Stimulated activated CD4-positive, alpha-beta T cell treated with anti-CD3 and anti-CD28 coated beads, Interleukin-12 subunit alpha, Interleukin-12 subunit beta, amount 100 ng/mL, for 48 hours (primary cell): ENCODE measurements at places on chromosomes 6 and 20.

GRCh38 chr6:142444881-142445301 lies 143.1 kb downstream of the ADGRG6 start:
- DNase-seq, result no peak

DNA sequence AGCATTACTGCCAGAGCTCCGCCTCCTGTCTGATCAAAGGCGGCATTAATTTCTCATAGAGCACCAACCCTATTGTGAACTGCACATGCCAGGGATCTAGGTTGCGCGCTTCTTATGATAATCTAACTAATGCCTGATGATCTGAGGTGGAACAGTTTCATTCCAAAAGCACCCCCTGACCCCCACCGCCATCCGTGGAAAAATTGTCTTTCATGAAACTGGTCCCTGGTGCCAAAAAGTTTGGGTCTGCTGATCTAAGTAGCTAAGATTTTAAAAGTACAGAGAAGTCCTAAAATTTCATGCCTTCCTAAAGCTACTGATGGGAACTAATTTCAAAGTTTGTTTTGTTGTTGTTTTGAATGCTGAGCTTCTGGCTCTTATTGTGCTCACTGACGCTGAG lies 281.6 kb downstream of the PRL start:
- no peak for DNase-seq

- no peak for DNase-seq
Measured at GRCh38 chr20:40562031-40562430, 127.0 kb downstream of the MAFB start.

DNA sequence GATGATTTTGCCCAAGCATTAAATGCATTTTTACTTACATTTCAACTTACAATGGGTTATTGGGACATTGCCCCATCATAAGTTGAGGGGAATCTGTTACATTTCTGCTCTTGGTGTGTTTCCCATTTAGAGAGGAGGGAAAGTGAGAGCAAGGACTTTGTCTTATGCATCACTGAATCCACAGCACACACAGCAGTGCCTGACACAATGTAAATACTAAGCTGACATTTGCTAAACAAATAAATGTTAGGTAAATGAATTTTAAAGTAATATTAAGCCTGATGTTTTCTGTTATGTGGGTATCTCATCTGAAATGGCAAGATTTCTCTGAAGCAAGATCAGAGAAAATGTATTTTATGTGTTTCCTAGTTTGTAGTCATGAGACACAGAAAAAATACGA lies 143.6 kb upstream of the STXBP5 start:
- no peak for DNase-seq

DNA sequence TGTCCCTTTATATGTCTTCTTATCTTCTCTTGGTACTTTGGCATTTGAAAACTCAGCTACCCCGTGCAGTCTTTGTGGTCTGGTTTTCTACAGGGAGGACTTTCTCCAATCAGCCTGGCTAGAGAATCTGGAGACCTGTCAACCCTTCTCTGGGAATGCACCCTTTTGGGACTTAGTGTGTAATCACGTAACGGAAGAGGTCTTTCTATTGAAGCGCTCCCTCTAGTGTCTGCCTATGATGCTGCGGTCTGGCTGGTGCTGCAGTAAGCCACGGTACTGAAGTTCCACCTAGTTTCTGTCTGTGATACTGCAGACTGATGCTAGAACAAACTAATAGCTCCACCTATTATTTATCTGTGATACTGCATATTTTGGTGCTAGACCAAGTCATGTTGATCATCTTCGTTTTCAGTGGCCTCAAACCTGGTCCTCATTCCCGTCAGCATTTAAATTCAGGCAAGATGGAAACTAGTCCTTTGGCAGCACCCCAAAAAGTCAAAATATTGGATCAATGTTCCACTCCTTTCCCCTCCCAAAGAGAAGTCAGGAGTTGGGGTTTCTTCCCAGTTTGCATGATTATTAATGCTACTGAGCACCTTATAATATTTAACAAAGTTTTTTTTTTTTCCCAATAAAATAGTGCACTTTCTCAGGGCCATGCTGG lies 12.5 kb upstream of the SIRPB2 start:
- peak; percentile 77 for DNase-seq

GRCh38 chr6:70811788-70812187 lies 144.1 kb downstream of the SMAP1 start:
- DNase-seq, result no peak

DNA sequence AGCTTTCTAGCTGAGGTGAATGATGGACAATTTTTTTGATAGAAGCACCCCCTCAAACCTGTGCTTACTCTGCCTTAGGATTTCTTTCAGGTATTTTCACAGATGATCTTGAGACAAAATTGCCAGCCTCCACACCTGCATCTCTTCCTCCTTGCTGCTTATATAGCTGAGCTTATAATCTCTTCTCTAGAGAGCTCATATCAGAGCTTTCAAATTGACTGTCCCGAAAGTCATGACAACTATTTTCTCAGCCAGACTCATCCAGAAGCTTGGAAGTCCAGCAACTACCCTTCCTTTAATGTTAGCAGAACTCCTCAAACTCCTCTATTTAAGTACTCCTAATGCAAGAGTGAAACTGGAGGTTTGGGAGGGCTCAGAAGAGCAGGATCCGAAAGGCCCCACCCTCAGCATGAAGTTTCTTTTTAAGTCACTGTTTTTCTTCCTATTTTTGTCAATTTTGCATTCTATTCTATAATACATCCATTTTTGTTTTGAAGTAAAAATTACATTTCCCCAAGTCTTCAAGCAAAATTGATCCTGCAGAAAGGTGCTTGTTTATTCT lies 12.7 kb downstream of the CGA start:
- DNase-seq, result no peak

- no peak for DNase-seq
Measured at GRCh38 chr6:11491596-11492463, 45.7 kb upstream of the TMEM170B start.

DNA sequence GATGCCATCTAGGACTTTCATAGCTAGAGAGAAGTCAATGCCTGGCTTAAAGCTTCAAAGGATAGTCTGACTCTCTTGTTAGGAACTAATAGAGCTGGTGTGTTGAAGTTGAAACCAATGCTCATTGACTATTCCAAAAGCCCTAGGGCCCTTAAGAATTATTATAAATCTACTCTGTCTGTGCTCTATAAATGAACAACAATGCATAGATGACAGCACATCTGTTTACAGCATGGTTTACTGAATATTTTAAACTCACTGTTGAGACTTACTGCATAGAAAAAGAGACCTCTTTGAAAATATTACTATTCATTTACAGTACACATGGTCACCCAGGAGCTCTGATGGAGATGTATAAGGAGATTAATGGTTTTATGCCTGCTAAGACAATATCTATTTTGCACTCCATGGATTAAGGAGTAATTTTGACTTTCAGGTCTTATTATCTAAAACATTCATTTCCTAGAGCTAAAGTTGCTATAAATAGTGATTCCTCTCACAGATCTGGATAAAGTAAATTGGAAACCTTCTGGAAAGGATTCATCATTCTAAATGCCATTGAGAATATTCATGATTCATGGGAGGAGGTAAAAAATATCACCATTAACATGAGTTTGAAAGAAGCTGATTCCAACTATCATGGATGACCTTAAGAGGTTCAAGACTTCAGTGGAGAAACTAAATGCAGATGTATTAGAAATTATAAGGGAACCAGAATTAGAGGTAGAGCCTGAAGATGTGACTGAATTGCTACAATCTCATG lies 763.5 kb upstream of the MAP3K7 start:
- DNase-seq, result no peak

- DNase-seq, result no peak
Measured at GRCh38 chr20:31406115-31406514, at the start of gene DEFB121. Gene DEFB121, minus strand, starts transcription at chr20:31406215. Its CDS starts 63 bp downstream, at chr20:31406152.

DNA sequence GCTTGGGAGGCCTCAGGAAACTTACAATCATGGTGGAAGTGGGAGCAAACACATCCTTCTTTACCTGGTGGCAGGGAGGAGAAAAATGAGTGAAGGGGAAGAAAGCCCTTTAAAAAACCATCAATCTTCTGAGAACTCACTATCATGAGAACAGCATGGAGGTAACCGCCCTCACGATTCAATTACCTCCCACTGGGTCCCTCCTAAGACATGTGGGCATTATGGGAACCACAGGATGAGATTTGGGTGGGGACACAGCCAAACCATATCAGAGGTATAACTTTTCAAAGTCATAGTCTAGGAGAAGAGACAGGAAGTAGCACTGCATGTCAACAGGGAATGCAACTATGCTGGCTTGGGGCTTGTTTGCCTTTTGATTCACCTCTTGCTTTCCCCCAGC lies 59.9 kb upstream of the DTNBP1 start:
- no peak for DNase-seq

GRCh38 chr20:60913298-60913697 lies 338.8 kb upstream of the CDH4 start:
- no peak for DNase-seq

- no peak for DNase-seq
Measured at GRCh38 chr20:3042625-3043024, 797 bp upstream of the GNRH2 start.

DNA sequence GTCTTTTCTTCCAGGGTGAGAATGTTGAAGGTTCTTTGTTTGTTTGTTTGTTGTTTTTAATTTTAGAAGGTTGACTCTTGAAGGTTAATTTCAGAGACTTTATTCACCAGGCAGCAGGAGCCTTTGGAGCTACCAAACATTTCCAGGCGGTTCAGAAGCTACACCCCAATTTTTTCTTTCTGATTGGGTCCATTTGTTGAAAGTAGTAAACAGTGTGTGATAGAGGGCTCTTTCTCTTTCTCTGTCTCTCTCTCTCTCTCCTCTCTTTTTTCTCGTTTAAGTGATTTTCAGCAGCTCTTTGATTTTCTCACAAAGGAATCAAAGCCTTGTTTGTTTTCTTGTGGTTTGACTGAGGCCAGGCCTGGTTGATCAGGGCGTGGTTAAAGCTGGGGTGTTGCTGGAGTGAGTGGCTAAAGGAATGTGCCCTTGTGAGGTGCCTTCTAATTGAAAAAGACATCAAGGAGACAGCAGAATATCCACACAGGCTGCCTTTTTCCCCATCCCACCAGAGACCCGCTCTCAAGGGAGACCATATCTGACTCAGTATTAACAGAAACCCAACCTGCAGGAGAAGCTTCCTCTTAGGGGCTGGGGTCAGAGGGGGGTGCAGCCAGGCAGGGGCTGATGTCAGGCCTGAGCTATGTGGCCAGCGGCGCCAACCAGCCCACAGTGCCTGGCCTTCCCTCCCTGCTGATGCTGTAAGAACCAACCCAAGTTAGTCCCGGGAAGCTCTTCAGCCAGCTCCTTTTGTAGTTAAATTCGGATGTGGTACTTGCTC lies 40.4 kb upstream of the NAA20 start:
- no peak for DNase-seq

DNA sequence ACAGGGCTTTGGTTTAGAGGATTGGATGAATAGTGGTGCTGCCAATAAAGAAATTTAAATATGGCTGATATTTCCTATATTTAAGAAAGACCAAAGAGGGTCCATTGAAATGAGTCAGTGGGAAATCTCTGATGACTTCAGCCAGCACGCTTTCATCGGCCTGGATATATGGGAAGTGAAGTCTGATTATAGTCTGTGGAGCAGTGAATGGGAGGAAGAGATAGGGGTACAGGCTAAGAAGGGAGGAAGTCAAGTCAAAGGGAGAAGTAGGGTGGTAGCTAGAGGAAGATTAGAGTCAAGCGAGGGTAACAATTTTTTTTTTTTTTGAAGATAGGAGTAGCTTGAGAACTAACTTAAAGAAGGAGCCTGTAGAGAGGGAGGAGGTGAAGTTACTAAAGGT lies 22.7 kb downstream of the SLC16A10 start:
- no peak for DNase-seq

DNA sequence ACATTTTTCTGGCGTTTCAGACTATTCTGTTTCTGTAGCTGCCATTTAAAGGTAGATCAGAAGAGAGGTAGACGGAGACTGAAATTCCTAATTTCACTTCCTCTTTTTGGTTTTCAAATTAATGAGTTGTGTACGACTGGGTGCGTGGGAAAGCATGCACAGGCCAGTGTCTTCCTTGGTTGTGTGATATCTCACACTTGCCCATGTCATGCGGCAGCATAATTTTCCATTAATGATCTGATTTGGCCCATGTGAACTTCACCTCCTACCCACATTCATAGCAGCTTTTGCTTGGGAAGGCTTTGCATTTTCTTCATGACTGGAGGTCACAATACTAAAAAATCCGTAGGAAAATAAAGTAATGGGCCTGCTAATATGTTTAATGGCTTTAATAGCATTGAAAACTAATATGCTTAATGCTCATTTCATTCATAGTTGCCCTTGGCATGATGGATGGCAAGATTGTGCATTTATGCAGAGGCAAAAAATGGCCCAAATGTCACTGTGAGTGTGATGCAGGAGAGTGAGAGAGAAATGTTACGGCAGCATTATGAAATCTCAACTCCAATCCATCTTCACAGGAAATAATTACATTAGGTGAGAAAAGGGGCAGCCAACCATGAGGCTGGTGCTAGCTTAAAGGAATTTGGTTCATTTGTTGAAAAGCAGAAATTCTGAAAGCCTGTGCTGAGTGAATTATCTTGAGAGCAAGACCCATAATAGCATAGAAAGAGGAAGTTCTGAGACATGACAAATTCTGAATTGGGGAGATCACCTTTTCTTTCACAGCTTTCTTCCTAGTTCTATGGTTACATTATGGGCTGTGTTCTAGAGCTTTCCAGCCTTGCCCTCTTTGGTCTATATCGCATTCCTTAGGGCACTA lies 69.0 kb upstream of the UST start:
- no peak for DNase-seq

DNA sequence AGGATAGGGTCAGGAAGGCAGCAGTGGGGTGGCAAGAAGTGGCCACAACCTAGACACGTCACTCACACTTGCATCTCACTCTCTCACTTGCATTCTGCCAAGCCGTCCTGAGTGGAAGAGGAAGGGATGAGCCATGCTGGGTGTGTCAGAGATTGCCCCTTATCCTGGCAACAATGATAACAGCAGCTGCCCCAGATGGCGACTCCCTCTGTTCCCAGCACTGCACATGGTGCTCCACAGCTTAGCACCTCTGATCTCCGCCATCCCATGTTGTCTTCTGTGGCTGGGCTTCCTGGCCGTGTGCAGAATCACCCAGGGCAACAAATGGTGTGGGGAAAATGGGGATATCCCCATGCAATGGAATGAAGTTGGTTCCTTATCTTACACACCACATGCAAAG lies 11.1 kb downstream of the KCNB1 start:
- no peak for DNase-seq

DNA sequence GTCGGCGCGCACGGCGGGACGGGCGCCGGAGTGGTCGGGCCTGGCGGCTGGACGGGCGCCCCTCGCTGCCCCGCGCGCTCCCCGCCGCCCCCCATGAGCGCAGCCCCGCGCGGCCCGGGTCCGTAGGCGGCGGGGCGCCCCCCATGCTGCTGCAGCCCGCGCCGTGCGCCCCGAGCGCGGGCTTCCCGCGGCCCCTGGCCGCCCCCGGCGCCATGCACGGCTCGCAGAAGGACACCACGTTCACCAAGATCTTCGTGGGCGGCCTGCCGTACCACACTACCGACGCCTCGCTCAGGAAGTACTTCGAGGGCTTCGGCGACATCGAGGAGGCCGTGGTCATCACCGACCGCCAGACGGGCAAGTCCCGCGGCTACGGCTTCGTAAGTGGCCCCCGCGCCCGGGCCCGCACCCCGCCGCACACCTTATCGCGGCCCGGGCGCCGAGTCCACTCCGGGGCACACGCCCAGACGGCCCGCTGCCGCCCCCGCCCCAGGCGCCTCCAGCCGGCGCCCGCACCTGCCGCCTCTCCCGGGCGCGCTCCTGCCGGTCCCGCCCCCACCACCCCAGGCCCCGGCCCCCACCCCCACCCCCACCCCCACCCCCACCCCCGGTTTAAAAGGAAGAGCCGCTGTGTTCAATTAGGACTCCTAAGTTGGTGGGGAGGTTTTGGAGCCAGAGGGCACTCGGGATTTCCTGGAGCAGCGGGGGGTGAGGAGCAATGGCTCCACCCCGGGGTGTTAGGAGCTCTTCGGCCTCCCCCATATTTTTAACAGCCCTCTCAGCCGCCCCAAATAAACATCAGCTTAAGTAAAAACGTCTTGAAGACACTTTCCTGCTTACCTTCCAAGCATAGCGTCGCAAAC lies 474 bp downstream of the RBM38 start:
- no peak for DNase-seq
